ENCODE measurements at places on chromosomes 5 and 9.

- DNase-seq: no peak
These were observed 33.4 kb downstream of the KIAA1958 start for GRCh38 chr9:112520069-112520468.

GRCh38 chr9:36791222-36791950, 218.7 kb downstream of the MELK start:
- DNase-seq: no peak

DNA sequence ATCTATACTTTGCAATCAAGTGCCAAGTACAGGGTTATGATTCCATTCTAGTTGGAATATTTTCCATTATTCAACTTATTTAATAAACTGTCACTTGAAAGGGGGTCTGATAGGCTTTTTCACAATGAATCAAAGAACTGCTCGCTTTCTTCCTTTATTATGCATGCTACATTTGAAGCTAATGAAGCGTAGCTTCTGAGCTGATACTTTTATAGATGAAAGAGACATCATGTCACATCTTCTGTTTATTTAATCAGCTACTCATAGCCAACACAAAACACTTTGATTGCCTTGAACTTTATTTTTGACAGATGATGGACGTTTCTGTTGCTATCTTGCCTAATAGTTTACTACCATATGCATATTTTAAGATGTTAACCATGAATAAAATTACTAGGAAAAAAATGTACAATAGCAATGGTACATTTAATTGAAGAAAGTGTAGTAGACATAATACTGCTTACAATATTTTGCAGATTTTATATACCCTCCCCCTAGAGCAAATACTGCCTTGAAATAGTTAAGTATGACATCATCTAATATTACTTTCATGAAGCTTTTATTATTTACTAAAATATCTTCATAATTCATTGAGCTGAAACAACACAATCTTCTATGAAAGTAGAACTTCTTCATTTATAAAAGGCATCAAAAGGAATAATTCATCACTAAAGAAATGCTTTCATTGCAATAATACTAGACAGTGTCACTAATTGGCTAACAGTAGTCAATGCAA, 529.3 kb upstream of the TYRP1 start:
- no peak for DNase-seq

DNA sequence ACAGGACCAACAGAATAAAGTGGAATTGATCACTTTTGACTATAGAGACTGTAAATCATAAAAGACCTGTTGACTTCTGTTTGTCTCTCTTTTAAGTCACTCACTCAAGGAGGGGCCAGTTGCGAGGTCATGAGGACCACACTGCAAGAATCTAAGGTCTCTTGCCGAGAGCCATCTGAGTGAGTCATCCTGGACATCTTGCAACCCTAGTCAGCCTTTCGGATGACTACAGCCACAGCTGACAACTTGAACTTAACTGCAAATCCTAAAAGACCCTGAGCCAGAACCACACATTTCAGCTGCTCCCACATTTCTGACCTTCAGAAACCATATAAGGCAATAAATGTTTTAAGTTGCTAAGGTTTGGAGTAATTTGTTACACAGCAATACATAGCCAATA, 129.7 kb upstream of the RAD23B start:
- no peak for DNase-seq

DNA sequence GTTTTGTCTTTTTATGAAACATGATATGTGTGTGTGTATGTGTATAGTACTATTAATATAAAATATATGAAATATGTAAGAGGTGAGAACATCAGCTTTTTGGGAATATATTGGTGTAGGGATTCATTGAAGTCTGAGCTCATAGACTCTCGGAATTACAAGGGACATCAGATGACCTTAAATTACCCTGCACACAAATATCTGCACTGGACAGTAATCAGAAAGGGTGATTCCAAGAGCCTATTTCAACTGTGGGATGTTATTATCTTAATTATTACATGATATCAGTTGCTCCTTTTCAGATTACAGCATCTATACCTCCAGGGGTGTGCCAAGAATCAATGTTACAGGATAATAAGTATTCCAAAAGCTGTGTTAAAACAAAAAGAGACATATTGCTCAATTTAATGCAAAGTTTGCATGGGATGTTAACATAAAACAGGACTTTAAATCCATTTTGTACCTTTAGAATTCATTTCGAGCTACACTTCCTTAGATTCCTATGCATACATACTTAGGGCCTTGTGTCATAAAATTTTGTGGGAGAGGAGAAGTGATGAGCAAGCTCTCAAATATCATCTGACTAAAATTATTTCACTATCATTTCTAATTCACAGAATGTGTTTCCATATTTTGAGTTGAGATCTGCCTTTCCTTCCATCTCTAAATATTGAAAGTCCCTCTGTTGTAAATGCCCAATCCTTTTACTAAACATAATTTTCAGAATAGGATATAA, 365.2 kb downstream of the BRINP1 start:
- DNase-seq: no peak

DNA sequence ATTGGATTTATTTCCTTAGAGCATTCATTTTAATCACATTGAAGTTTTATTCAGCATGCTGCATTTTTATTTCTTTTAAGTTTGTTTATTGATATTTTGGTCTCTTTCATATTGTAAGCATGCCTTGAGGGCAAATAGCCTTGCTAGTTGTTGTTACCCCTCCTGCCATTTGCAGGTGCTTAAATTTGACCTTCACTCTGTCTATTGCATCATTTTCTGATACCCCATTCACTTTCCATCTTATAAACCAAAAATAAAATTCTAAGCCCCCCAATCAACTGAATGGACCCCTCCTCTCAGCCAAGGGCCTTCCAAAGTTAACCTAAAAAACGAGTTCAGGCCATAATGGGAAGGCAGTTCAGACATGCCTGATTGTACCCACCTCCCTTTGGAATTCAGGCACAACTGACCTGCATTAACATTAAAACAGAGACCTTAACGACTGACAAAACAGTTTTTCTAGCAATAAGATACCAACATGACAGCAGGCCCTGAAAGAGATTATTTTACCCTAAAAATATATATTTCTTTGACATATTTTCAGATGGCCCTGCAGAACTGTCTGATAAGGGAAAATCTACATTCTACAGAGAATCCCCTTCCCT, 32.1 kb downstream of the TARS1 start:
- DNase-seq: no peak

- no peak for DNase-seq
These were observed 25.7 kb downstream of the CETN3 start for GRCh38 chr5:90383903-90384302.

- no peak for DNase-seq
These were observed 44.3 kb downstream of the TMEM252 start for GRCh38 chr9:68496356-68496755.

DNA sequence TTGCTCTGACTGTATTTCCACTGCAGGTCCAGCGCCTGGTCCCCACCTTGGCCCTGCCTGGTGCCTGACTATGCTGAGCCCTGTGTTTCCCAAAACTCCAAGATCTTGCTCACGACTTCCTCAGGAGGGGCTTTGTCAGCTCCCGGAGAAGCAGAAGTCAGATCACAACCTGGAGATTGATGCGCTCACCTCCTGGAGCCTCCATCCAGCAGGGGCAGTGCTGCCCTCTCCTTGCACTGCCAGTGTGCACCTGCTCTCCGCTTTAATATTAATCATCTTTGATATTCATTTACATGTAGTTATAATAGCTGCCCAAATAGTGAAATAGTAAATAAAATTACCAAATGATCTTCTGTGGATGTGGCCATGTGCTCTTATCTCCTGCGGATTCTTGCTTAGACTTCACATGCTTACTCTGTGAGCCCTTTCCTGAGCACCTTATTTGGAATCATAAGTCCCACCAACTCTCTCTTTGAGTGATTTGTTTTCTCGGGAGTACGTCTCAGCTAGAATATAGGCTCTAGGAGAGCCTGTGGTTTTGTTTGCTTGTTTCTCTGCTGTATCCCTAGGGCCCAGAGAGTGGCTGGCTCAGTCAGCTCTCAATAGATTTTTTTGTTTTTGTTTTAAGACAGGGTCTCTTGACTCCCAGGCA, 17.4 kb downstream of the MAML1 start:
- no peak for DNase-seq

- DNase-seq: no peak
These were observed 16.1 kb downstream of the RAI14 start for GRCh38 chr5:34672196-34672595.

DNA sequence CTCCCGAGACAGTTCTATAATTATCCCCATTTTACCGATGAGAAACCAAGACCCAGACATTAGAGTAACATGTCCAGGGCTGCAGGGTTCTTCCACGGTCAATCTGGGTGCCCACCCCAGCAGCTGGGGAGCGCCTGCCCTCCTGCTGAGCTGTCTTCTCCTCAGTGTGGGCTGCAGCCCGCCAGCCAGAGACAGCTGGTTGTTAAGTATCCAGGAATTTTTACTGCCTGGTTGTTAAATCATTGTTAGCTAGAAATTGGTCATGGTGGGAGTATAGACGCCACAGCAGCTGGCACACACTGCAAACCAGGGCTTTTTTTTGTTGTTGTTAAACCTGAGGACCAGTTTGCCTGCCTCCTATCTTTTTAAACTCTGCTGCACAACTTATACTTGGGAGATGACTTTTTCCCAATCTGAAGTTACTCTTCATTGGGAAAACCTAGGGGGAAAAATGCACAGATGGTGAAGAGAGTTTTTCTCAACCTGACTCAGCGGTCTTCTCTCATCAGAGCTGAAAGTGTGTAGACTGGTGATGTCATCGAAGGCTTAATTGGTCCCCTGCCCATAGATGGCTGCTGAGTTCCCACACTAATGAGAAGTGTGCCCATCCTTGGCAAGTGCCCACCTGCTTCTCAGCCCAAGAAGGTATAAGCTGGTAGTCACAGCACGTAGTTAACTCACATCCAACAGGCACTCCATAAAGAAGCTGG, 208.6 kb downstream of the DRD1 start:
- DNase-seq: no peak

DNA sequence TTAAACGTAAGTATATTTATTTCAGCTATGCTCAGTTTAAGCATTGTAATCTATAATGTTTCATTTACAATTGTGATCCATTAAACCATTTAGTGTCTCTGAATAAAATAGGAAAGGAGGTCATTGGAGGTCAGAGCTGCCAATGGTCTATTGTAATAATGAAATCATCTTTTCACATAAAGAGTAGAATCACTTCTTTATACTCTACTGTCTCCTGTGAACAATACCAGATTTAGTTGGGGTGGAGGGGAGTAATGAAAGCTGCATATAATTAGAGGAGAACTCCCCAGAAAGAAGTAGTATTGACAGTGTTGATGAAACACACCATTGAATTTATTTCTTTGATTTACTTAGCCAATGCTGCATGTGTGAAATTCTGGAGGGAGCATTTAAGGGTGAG, 35.1 kb upstream of the ZFYVE16 start:
- no peak for DNase-seq

- DNase-seq: no peak
These were observed 2.9 kb downstream of the AK1 start for GRCh38 chr9:127874301-127875221.
